ENCODE measurements at places on chromosomes 3 and 15. TPM values are rescaled to one million over a fixed set of nuclear protein-coding genes. Genes with fewer than 3 reads are reported as not detected.

- DNase-seq, result no peak
- H3K27me3 ChIP-seq, result no peaks in the 10 kb centered on the region
- H3K4me3 ChIP-seq, result no peak overlapping the region
- H3K27ac ChIP-seq, result no peak overlapping the region
- no peaks in the 10 kb centered on the region for H3K36me3 ChIP-seq
- peaks cover 14% of the 10 kb centered on the region for H3K4me1 ChIP-seq
Measured at GRCh38 chr3:30004481-30004880, 601.9 kb upstream of the TGFBR2 start.

- H3K4me1 ChIP-seq, result no peaks in the 10 kb centered on the region
- DNase-seq, result no peak
- peaks cover 64% of the 10 kb centered on the region for H3K36me3 ChIP-seq
- no peak overlapping the region for H3K4me3 ChIP-seq
- H3K27ac ChIP-seq, result no peak overlapping the region
Measured at GRCh38 chr15:50633653-50634052, 52.9 kb downstream of the TRPM7 start.

- H3K4me1 ChIP-seq, result peaks cover 23% of the 10 kb centered on the region
- H3K36me3 ChIP-seq, result no peaks in the 10 kb centered on the region
- peak overlapping the region; percentile 62 for H3K27ac ChIP-seq
- H3K4me3 ChIP-seq, result peak overlapping the region; percentile 74
Measured at GRCh38 chr3:129120254-129121004, 1.2 kb downstream of the RAB43 start.

- no peak overlapping the region for H3K27ac ChIP-seq
- H3K36me3 ChIP-seq, result peaks cover 3% of the 10 kb centered on the region
- no peaks in the 10 kb centered on the region for H3K4me1 ChIP-seq
Measured at GRCh38 chr15:57684491-57685151, 21.9 kb upstream of the POLR2M start.

GRCh38 chr3:153852355-153852754 lies 268.8 kb upstream of the ARHGEF26 start:
- no peaks in the 10 kb centered on the region for H3K36me3 ChIP-seq
- no peak overlapping the region for H3K27ac ChIP-seq
- H3K4me1 ChIP-seq, result no peaks in the 10 kb centered on the region
- no peak overlapping the region for H3K4me3 ChIP-seq

GRCh38 chr3:89013536-89013935 lies 93.9 kb upstream of the EPHA3 start:
- DNase-seq, result no peak
- H3K4me3 ChIP-seq, result no peak overlapping the region
- no peaks in the 10 kb centered on the region for H3K4me1 ChIP-seq
- no peaks in the 10 kb centered on the region for H3K27me3 ChIP-seq

Gene KNL1
- polyA plus RNA-seq, result 1.4 TPM

Gene TIGIT
- not detected for polyA plus RNA-seq

Gene SAMMSON
- polyA plus RNA-seq, result not detected

Gene MUSTN1
- polyA plus RNA-seq, result not detected
